ENCODE measurements at places on chromosomes 12 and 14. TPM values are rescaled to one million over a fixed set of nuclear protein-coding genes. Genes with fewer than 3 reads are reported as not detected.

DNA sequence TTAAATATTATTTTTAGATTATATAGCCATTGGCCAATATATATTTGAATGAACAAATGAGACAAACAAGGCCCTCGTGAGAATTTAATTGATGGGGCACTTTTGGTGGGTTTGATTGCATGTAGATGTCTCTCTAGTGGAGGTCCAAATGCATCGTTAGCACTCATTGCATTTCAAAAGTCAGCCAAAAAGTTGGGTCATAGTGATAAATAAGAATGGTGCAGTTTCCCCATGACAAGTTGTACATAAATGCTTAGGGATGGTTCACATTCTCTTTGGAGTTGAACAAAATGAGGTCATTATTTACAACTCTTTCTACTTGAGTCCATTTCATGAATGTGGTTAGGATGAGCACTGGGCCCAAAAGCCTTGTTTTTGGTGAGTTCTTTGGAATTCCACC, 1.0 kb downstream of the BEST3 start:
- H3K4me1 ChIP-seq, result no peaks in the 10 kb centered on the region
- no peak for DNase-seq
- no peaks in the 10 kb centered on the region for H3K27me3 ChIP-seq
- no peak overlapping the region for H3K4me3 ChIP-seq

- peaks cover 33% of the 10 kb centered on the region for H3K4me1 ChIP-seq
- H3K27ac ChIP-seq, result peak overlapping the region; percentile 87
- no peak overlapping the region for H3K4me3 ChIP-seq
- DNase-seq, result peak; percentile 83
- peaks cover 15% of the 10 kb centered on the region for H3K36me3 ChIP-seq
- H3K27me3 ChIP-seq, result no peaks in the 10 kb centered on the region
These were observed 7.4 kb downstream of the TMEM120B start for GRCh38 chr12:121719926-121720414.

DNA sequence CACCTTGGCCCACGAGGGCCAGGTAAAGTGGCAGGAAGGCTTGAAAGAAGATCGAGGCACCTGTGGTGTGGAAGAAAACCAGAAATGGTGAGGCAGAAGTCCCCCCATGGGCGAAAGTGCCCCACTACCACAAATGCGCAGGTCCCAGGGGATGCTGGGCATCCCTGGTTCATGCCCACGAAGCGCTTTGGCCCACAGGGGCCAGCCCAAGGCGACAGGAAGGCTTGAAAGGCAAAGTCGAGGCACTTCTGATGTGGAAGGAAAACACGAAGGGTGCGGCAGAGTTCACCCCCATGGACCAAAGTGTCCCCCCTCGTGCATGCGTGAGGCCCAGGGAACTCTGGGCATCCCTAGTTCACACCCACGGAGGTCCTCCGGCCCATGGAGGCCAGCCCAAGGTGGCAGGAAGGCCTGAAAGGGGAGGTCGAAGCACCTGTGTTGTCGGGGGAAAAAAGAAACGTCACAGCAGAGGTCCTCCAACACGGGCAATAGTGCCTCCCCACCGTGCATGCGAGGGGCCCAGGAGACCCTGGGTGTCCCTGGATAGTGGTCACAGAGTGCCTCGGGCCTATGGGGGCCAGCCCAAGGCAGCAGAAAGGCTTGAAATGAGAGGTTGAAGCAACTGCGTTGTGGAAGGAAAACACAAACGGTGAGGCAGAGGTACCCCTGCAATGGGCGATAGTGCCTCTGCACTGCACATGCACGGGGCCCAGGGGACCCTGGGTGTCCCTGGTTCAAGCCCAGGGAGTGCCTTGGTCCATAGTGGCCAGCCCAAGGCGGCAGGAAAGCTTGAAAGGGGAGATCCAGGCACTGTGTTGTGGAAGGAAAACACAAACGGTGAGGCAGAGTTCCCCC, 373.9 kb downstream of the ALG10 start:
- H3K27me3 ChIP-seq, result no peaks in the 10 kb centered on the region
- no peaks in the 10 kb centered on the region for H3K4me1 ChIP-seq
- no peak overlapping the region for H3K27ac ChIP-seq
- DNase-seq, result peak; percentile 28
- H3K36me3 ChIP-seq, result no peaks in the 10 kb centered on the region
- no peak overlapping the region for H3K4me3 ChIP-seq

- no peak for DNase-seq
- no peak overlapping the region for H3K27ac ChIP-seq
- no peaks in the 10 kb centered on the region for H3K27me3 ChIP-seq
- no peaks in the 10 kb centered on the region for H3K4me1 ChIP-seq
These were observed 332.9 kb downstream of the TMEM132D start for GRCh38 chr12:129570796-129571400.

GRCh38 chr12:108629151-108629550, 4.5 kb downstream of the SELPLG start:
- peak overlapping the region; percentile 11 for H3K27ac ChIP-seq
- peak; percentile 75 for DNase-seq
- H3K4me3 ChIP-seq, result no peak overlapping the region
- peaks cover 37% of the 10 kb centered on the region for H3K4me1 ChIP-seq

GRCh38 chr12:41992692-41993215, 151.9 kb downstream of the GXYLT1 start:
- H3K4me3 ChIP-seq, result no peak overlapping the region
- H3K27ac ChIP-seq, result no peak overlapping the region
- H3K4me1 ChIP-seq, result no peaks in the 10 kb centered on the region
- no peaks in the 10 kb centered on the region for H3K36me3 ChIP-seq
- H3K27me3 ChIP-seq, result peaks cover 13% of the 10 kb centered on the region
- DNase-seq, result no peak

DNA sequence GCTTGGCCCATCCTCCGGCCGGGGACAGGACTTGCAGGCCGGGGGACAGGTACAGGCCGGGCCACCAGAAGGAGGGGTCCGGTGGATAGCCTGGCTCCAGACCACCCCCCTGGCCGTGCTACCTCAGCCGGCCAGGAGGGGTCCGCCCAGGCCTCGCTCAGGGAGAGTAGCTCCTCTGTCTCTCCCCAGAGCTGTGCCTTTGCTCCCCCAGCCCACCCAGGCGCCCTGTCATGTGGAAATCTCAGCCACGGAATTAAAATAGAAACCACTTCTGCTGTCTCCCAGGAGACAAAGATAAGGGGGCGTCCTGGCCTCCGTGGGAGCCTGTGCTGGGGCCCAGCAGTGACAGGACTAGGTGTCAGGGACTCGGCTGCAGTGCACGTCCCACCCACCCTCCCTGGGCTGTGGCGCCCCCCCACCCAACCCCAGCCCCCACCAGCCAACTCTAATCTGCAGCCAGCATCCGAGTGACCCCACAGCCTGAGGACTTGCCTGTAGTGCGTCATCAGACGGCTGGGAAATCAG, 3.3 kb upstream of the CRIP2 start:
- H3K27me3 ChIP-seq, result peaks cover 21% of the 10 kb centered on the region
- H3K4me1 ChIP-seq, result peaks cover 22% of the 10 kb centered on the region
- peaks cover 19% of the 10 kb centered on the region for H3K36me3 ChIP-seq
- DNase-seq, result no peak

The FIGNL2 gene
- not detected for total RNA-seq

The SCNN1A gene
- total RNA-seq, result 0.18 TPM

The NTS gene
- total RNA-seq, result not detected

Data from SJSA1 (cell line).